ENCODE measurements at places on chromosomes 5 and 9.

- no peak for DNase-seq
Observed at GRCh38 chr9:22159586-22159985, 150.5 kb upstream of the CDKN2B start.

GRCh38 chr5:1083823-1084605 lies 27.8 kb downstream of the SLC12A7 start:
- DNase-seq = no peak

GRCh38 chr5:146069780-146070099 lies 35.6 kb downstream of the PLAC8L1 start:
- no peak for DNase-seq

DNA sequence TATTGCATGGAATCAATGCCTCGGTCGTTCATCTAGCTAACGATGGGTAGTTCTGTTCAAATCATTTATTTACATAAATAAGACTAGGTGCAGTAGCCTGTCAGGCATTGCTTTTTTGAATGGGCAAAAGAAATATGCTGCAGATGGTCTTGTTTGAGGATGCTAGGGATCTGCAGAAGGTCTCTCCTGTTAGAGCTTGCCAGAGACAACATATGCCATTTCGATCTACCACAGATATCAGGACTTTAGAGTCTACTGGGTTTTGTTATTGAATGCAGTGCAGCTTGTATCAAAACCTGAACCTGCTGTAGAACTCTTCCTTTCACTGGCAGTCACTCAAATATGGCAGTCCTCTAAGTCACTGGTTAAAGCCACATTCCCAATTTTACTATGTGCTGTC lies 381.1 kb upstream of the CDH10 start:
- DNase-seq = no peak

- DNase-seq = no peak
Observed at GRCh38 chr5:34684281-34684979, 28.3 kb downstream of the RAI14 start.

- DNase-seq = no peak
Observed at GRCh38 chr5:174404848-174405247, 319.5 kb upstream of the MSX2 start.

- DNase-seq = peak; percentile 47
Observed at GRCh38 chr9:27053369-27054022, 48.0 kb upstream of the LRRC19 start.

DNA sequence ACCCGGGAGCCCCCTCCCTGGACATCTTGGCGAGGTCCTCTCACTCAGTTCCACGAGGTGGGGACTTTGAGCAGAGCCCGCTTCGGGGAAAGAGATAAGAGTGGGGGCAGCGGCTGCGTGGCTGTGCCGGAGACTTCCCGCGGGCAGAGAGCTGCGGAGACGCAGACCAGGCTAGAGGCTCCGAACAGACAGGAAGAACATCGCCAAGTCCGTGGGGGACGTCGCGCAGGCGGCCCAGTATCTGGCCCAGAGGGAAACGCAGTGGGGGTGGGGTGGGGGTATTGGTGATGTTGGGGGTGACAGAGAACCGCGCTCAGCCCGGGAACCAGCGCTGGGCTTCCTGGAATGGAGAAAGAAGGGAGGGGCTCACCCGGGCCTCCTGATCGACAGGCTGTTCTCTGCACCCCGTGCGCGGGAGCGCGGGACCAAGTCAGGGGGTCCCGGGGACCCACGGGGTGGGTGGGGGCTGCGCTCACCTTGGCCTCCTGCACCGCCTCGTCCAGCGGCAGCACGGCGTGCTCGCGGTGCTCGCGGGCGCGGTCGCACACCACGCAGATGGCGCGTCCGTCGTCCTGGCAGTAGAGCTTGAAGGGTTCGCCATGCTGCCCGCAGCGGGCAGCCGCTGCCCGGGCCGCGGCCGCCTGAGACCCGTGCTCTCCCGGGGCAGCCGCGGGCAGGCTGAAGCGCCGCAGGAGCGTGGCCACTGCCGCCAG lies 727 bp downstream of the TRIM7 start:
- no peak for DNase-seq

- DNase-seq = no peak
Observed at GRCh38 chr5:167177736-167178135, 1113.7 kb upstream of the WWC1 start.

DNA sequence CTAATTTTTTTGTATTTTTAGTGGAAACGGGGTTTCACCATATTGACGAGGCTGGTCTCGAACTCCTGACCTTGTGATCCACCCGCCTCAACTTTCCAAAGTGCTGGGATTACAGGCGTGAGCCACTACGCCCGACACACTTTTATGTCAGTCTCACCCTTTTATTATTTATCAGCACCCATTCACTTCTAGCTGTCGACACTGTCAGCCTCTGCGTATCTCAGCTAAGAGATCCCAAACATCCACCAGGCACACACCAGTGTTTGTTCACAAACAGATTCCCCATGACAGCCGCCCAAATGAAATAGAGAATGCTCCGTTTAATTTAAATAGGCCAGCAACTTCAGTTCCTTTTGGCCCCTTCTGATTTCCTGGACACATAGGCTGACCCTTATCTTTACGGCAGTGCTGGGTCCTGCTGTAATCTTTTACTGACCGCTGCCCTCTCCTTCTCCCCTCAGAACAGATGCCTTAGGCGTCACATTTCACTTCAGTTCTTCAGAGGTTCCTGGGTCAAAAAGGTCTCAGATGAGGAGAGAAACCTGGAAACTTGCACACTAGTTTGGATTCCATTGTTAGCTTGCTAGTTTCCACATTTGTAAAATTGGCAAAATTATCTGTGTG lies 43.1 kb upstream of the CKMT2 start:
- DNase-seq = no peak

DNA sequence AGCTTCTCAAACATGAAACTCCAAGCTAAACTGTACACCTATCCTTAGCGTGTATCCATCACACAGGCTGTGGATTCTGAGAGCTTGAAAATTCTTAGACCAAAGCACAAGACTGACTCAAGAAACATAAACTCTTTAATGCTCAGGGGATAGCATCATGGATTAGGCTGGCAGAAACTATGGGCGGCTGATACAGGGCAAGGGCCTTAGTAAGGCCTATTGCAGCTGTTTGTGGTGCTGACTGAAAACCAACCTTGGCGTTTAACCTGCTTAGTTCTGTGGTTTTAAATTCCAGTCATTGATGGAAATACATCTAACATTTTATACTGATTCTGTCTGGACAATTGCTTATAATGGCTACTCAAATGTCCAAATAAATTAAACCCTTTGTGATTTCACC lies 183.7 kb downstream of the TLR4 start:
- DNase-seq = no peak

DNA sequence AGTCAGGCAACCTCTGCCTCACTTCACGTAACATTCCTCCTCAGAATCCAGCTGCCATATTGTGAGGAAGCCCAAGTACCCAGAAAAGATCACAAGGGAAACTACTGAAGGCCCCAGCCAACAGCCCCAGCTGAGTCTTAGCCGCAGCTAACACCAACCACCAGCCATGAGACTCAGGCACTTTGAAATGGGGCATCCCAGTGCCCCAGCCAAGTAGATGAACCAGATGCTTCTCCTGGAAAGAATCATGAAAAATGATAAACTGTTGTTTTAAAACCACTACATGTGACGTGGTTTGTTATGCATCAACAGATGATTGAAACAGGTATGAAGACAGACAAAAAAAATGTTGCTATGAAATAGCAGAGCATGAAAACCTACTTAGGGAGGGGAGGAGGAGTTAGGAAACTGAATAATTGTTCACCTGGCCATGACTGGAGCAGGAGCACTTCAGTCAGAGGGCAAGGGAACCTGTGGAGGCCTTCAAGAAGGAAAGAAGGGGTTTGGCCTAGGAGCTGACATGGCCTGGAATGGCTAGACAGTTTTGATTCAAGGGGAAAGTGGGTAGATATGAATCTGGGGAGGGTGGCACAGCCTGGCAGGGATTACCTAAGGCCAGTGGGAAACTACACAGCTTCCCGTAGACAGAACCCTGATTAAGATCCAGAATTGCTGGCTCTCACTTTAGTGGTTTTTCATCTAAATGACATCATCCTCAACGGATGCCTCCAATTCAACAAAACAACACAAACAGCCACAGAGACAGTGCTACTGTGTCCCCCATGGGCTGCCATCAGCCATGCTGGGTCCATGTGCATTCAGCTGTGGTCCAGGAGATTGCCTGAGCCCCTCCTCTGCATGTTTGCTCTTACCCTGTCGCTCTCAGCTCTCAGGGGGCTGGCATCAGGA lies 211.6 kb downstream of the SYK start:
- no peak for DNase-seq

GRCh38 chr9:97427885-97428284 lies 16.0 kb downstream of the TDRD7 start:
- no peak for DNase-seq

DNA sequence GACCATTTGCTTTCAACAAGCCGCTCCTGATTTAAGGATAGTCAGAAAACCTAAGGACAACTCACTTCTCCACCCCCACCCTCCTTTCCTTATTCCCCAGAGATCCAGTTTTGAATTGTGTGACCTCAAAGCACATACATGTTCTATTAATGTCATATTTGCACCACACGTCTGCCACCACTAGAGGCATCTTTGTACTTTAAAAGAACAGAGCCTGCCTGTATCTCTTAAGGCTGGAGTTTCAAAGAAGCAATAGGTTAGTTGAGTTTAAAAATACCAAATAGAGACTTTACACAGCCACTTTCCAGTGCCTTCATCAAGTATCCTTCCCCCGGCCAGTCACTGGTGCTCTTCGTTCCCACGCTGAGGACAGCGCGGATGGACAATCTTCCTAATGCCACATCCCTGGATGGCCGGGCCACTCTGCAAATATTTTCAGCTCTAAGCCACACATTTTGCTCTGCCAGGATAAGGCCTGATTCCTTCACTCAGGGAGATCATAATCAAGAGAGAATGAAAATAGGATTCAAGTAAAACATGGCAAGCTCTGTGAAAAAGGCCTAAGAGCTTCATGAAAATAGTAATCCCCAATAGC lies 146.3 kb downstream of the SNCAIP start:
- DNase-seq = no peak

- no peak for DNase-seq
Observed at GRCh38 chr5:6784481-6784880, 71.2 kb downstream of the TENT4A start.

DNA sequence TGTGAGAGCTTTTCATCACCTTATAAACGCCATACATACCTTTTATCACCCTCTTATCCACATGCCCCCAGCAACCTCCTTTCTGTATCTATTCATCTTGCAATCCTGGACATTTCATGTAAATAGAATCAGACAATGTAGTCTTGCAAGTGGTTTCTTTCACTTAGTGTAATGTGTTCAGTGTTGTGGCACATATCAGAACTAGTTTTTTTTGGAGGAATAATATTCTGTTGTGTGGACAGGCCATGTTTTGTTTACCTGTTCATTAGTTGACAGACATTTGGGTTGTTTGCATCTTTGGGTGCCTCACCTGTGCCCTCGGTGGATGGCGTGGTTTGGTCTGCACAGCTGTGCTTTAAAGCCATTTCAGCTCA lies 1.3 kb downstream of the SQSTM1 start:
- no peak for DNase-seq

DNA sequence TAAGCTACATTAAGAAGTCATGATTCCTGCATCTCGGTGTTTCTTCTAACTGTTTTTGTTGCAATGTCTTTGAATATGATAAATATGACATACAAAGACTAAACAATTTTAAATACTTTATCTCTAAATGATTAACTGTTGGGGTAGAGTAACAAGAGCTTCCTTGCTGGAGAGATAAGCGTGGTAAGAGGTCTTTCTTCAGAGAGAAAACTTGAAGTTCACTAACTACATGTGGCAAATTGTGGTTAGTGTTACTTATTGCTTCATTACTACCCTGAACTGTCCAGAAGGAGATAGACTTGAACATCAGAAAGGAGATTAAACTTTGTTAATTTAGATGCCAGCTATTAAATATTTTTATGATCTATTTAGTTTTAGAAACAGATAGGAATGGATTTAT lies 7.0 kb upstream of the ARSB start:
- no peak for DNase-seq

DNA sequence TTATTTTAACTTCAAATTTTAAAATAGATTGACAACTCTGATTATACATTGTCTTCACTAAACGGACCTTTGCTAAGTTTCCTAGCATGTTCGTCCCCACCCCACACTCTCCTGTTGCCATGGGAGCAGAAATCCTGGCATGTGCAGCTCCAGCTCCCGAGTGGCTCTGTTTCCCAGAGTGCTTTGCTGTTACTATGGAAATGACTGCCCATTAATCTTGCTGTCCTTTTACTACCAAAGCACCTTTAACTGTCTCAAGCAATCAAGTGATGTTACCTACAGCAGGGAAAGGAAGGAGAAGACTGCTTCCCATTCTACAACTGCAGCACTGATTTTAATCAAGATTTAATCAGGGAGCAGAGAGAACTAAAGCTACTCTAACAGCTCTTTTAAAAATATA lies 212.0 kb upstream of the KIF2A start:
- no peak for DNase-seq

- no peak for DNase-seq
Observed at GRCh38 chr9:88954066-88954465, 37.2 kb upstream of the S1PR3 start.

GRCh38 chr9:72494051-72494450 lies 27.4 kb upstream of the TMC1 start:
- DNase-seq = no peak

GRCh38 chr9:90420768-90421513 lies 221.7 kb downstream of the DIRAS2 start:
- no peak for DNase-seq

DNA sequence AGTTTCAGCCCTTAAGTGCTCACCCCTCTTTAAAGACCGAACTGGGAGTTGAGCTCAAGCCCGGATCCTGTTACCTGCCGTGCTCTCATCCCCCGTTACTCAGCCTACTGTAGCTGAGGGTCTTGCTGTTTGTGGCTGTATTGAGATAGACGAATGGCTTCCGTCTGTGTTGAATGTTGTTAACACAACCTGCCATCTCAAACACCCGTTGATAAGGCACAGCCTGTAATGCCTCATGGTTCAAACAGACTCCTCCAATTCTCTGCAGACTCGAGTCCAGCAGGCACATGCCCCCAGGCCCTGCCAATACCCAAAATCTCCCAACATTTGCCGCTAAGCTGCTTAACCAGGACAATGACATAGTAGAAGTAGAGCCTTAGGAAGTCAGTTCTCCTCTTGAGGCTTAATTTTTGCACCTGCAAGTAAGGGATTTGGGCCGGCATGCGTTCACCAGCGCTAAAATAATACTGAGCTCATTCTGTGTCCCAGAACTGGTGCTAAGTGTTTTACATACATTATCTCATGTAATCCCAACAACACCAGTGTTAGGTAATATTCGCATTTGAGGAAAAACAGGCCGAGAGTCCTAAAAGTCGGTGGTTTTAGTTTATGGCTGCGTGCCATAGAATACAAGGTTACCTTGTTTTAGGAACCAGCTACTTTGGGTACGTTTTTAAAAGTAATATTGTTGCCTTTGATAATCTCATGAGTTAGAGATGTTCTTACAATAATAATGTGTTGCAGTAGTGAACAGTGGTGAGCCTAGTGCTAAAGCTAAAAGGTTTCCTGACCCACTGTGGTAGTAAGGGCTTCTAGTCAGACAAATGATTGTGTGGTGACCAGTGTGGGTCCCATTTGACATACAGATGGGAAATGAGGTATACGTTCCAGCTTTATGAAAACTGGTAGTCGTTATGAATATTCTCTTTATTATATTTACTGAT lies 1.5 kb upstream of the RFX3 start:
- peak; percentile 34 for DNase-seq

- peak; percentile 17 for DNase-seq
Observed at GRCh38 chr5:73451224-73452130, 2.9 kb upstream of the FOXD1 start.

- no peak for DNase-seq
Observed at GRCh38 chr9:114909661-114910060, 20.7 kb downstream of the TNFSF8 start.
